Activated CD8-positive, alpha-beta memory T cell treated with anti-CD3 and anti-CD28 coated beads, Interleukin-2, amount 10 ng/mL, durations not matched to agents 7 days and 5 days (primary cell): ENCODE measurements at places on chromosomes 13 and 19. TPM values are rescaled to one million over a fixed set of nuclear protein-coding genes. Genes with fewer than 3 reads are reported as not detected.

DNA sequence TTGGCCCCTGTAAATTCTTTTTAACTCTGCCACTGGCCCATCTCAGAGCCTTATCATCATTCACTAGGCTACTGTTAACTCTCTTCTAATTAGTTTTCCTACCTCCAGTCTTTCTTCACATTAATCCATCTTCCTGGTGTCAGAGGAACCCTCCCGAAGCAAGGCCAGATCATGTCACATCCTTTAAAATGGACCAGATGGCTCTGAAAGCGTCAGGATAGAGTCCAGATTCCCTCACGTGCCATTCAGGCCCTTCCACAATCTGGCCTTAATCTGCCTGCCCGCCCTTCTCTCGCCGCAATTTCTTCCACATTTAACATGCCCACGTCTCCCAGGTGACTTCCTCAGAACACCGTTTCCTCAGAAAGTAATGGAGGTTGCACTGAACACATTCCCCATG, 86.5 kb downstream of the RFC3 start:
- DNase-seq, result no peak

ZNF442 gene
- 0.55 TPM for total RNA-seq

- no peak for DNase-seq
These were observed 5.1 kb upstream of the PRKD2 start for GRCh38 chr19:46722004-46722380.

ZSCAN22 gene
- 6.3 TPM for total RNA-seq

GRCh38 chr19:45953676-45954075, 20.0 kb downstream of the NOVA2 start:
- DNase-seq, result no peak

- no peak for DNase-seq
These were observed 97.9 kb downstream of the UGGT2 start for GRCh38 chr13:95955255-95955654.

- no peak for DNase-seq
These were observed 4.9 kb upstream of the ZC3H13 start for GRCh38 chr13:46057256-46058015.

- no peak for DNase-seq
These were observed 15.8 kb upstream of the PTPRS start for GRCh38 chr19:5356428-5356827.

DNA sequence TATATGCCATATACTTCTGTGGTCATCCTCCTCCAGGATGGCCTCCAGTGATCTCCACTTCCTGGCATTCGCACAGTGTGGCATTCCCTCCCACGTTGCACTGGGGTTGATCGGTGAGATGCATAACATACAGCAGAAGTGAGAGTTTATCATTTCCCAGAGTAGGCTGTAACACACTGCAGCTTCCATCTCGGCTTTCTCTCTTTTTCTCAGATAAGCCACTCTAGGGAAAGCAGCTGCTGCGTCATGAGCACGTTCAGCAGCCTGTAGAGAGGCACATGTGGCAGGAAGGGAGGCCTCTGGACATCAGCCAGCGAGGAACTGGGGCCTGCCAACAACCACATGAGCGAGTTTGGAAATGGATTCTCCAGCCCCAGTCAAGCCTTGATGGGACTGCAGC, 807.1 kb downstream of the DIAPH3 start:
- DNase-seq, result no peak

CRB3 gene
- total RNA-seq, result 0.45 TPM

DNA sequence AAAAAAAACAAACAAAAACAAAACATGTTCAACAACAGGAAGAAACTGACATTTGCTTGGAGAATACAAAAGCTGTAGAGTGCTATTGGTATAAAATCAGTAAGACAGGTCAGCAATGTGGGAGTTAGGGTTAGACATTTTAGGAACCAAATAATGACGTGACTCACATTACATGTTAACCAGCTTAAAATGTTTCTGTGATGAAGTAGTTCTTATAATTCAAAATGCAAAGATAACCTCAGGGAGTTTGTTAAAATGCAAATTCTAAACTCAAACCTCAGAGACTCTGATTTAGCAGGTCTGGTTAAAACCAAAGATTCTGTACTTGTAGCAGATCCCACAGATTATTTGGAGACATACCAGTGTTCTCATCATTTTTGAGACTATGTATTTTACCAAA, 549.4 kb upstream of the SLITRK1 start:
- DNase-seq, result no peak

GRCh38 chr19:31583148-31583547, 233.9 kb upstream of the TSHZ3 start:
- DNase-seq, result no peak

DNA sequence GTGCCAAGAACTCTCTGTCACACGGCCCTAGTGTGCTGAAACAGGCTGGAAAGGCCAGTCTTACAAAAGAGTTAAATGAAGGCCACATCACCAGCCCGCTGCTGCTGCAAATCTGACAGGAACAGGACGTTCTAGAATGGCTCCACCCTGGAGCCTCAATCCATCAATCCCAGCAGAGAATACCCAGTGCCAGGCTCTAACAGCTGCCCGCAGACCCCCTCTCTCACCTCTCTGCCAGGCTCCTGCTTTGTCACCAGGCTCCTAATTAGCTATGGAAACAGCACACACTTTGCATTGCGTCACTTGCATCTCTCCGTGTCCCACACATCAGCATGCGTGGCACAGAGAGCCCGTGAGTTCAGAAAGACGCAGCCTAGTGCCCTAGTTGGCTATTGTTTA, 314.1 kb downstream of the FOXO1 start:
- no peak for DNase-seq
